ENCODE measurements at places on chromosomes 3 and 15. TPM values are rescaled to one million over a fixed set of nuclear protein-coding genes. Genes with fewer than 3 reads are reported as not detected.

DNA sequence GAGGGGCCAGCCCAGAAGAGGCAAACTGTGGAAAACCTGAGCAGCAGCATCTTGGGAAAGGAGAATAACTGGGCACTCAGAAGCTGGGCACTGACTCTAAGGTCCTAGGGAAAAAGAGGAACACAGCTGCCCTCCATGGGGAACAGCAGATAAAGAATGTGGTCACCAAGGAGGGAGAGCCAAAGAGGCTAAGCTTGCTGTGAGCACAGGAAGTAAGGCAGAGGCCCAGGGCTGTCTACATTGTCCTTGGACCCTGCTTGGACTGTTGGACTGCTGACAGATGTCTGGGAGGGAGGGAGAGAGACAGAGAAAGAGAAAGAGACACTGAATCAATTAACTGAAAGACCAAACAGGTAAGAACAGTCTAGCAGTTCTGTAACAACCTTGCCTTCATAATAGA lies 4.5 kb upstream of the MNS1 start:
- DNase-seq, result no peak
- no peak overlapping the region for H3K4me3 ChIP-seq
- H3K27me3 ChIP-seq, result no peaks in the 10 kb centered on the region
- no peaks in the 10 kb centered on the region for H3K4me1 ChIP-seq
- no peak overlapping the region for H3K27ac ChIP-seq
- H3K36me3 ChIP-seq, result no peaks in the 10 kb centered on the region

DNA sequence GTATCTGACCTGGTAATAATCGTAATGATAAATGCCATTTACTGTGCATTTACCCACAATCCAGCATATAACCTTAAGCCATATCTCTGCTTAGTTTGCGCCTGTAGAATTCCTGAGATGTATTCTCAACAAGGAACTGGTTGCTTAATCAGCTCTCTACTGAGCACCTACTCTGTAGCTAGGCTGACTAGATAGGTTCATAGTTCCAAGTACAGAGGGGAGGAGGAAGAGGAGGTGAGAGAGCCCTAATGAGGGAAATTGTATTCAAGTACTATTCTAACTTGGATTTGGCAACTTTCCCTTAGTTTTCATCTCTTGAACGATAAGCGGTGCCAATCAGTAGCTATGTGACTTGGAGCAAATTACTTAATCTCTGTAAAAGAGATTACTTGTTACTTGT lies 5.6 kb upstream of the AKAP13 start:
- H3K36me3 ChIP-seq, result no peaks in the 10 kb centered on the region
- H3K4me1 ChIP-seq, result no peaks in the 10 kb centered on the region
- no peak overlapping the region for H3K27ac ChIP-seq

GRCh38 chr3:8954938-8955763 lies 8.1 kb downstream of the RAD18 start:
- no peak for DNase-seq
- no peak overlapping the region for H3K27ac ChIP-seq
- H3K36me3 ChIP-seq, result no peaks in the 10 kb centered on the region
- no peaks in the 10 kb centered on the region for H3K27me3 ChIP-seq

- no peaks in the 10 kb centered on the region for H3K27me3 ChIP-seq
- peak overlapping the region; percentile 2 for H3K27ac ChIP-seq
- no peak overlapping the region for H3K4me3 ChIP-seq
- DNase-seq, result no peak
These were observed 103.5 kb upstream of the RPL32 start for GRCh38 chr3:12944849-12945248.

DNA sequence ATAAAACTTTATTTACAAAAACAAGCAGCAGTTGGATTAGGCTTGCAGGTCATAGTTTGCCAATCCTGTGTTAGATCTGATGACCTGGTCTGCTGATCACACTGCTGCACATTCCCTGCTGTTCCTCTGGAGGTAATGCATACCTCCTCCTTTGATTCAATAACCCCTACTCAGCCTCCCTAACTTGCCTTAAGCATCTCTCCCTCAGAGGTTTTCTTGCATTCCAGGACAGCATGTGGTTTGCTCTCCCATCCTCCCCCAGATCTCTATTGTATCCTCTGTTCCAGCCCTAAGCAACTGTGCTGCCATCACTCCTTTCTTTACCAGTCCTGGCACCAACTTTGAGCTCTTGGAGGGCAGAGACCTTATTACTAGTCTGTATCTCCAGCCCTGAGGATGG lies 63.4 kb downstream of the CACNA2D3 start:
- H3K36me3 ChIP-seq, result no peaks in the 10 kb centered on the region
- DNase-seq, result no peak
- H3K27me3 ChIP-seq, result no peaks in the 10 kb centered on the region

The FBXW12 gene
- not detected for total RNA-seq

- H3K36me3 ChIP-seq, result no peaks in the 10 kb centered on the region
- H3K27ac ChIP-seq, result no peak overlapping the region
- no peaks in the 10 kb centered on the region for H3K4me1 ChIP-seq
- H3K27me3 ChIP-seq, result no peaks in the 10 kb centered on the region
- no peak for DNase-seq
These were observed 47.0 kb downstream of the ZNF445 start for GRCh38 chr3:44430466-44430865.

- no peaks in the 10 kb centered on the region for H3K36me3 ChIP-seq
- H3K4me1 ChIP-seq, result no peaks in the 10 kb centered on the region
- H3K27me3 ChIP-seq, result no peaks in the 10 kb centered on the region
- no peak overlapping the region for H3K4me3 ChIP-seq
- H3K27ac ChIP-seq, result no peak overlapping the region
These were observed 108.1 kb upstream of the LSAMP start for GRCh38 chr3:116553355-116553754.

DNA sequence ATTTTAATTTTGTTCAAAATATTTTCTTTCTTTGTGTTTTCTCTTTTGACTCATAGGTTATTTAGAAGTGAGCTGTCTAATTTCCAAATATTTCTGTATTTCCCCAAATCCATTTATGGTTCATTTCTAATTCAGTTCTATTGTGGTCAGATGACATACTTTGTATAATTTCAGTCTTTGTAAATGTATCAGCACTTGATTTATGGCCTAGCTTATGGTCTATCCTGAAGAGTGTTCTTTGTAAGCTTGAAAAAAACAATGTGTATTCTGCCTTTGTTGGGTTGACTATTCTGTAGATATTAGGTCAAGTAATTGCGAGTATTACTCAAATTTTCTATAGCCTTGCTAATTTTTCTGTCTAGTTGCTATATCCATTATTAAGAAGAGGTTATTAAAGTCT lies 311.2 kb downstream of the OCA2 start:
- H3K4me1 ChIP-seq, result no peaks in the 10 kb centered on the region
- H3K27ac ChIP-seq, result no peak overlapping the region
- no peaks in the 10 kb centered on the region for H3K27me3 ChIP-seq
- H3K4me3 ChIP-seq, result no peak overlapping the region
- no peaks in the 10 kb centered on the region for H3K36me3 ChIP-seq

All from uterus (tissue), 4 donors.